ENCODE measurements at places on chromosomes 16 and 17.

GRCh38 chr16:25177831-25178688 is 38.7 kb upstream of the AQP8 start:
- DNase-seq, result no peak

DNA sequence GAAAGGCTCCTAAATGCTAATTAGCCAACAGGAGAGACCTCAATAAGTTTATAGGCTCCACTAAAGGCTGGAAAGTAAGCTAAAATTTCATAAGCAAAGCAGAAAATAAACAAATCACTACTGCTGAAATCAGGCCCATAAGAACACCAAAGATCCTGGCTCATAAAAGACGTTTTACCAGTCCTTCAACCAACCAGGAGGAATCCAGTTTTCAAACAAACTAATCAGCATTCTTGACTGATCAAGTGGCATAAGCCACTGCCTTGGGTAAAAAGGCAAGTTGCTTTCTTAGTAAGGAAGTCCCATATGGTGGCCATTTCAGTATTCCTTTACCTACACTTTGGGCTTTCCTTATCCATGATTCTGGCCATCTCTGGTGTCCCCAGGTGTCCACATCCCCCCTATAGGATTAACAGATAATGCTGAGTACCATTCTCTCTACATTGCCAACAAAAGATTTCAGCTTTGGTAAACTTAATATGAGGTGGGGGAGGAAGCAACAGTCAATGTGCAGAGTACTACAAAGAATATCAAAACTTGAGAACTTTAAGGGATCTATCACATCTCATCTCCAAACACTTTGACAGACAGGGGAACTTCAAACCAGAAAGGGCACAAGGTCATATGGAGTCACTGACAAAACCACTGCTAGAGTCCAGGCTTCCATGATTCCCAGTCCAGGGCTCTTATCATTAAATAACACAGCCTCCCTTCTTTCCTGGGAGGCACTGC is 1.3 kb downstream of the TOM1L2 start:
- DNase-seq, result no peak

DNA sequence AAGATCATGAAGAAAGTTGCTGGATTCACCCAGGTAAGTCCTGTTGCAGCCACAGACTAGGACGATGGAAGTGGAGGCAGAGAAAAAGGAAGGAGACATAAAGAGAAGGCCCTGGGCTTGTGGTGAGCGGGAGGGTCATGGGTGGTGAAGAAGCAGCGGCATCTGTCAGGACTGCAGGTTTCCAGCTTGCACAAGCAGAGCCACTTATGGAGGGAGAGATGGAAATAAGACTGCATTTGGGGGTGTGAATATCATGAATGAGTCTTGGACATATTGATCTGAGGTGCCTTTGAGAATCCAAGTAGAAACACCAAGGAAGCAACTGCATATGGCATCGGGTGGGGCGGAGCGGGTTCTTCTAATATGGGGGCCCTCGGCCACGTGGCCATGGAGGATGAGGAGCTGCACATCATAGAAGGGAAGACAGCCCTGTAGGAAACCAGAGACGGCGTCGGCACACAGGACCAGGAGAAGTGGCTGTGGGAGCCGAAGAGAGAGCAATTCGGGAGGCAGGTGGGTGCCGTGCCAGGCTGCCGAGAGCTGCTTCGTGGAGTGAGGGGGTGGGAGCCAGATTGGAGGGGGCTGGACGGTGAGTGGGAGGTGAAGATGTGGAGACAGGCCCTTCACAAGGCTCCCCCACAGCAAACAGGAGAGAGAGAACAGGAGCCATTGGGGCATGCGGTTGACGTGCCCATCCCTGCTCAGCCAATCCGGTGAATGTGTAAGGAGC is 243.5 kb downstream of the GSG1L start:
- DNase-seq, result no peak

DNA sequence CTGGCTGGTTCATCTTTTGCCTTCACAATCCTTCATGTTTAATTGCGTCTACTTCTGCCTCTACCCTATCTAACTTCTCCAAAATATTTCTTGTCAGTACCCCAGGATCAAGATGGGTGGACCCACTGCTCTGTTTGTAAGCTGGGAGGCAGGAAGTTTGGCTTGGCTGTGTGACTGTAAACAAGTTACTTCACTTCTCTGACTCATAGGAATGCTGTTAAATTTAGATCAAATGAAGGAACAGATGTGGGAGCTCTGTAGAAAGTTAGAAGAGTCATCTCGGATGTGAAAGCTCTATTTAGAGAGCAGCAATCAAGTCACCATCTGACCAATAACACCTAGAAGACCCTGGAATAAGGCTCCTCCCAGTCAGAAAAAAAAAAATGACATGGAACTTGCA is 55.2 kb upstream of the MRTFB start:
- DNase-seq, result no peak

DNA sequence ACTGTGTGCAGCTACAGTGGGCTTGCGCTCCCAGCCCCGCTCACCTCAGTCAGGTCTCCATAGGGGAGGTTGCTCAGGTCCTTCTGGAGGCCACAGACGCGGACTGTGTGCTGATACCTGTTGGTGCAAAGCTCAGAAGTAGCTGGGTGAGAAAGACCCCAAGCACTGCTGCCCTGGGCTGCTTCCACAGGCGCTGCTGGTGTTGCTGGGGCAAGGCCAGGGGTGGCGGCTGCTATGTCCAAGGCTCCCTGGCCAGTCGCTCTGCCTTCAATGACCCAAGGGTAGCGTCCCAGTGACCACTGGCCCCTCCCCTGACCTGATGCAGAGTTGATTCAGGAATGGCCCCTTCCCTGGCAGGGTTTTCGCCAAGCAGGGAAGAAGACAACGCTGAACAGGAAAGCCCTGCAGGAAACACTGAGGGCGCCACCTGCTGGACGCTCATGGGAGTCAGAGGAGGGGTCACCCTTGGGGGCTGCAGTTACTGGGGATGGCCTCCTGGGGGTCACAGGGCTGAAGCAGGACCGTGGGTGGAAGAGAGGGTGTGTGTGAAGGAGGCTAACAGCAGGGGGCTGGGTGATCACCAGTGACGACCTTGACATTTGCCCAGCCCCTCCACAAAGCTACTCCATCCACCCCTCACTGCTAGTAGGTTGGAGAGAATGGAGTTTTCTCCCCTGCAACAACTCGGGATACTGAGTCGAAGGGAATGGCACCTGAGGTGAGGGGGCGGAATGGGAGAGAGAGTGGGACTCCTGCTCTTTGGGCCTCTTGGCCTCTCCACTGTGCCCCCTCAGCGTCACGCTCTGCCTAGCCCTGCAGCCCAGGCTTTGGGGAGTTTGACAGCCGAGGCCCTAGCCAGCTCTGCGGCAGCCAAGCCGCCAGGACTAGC is 38.3 kb downstream of the ABCC12 start:
- DNase-seq, result no peak

GRCh38 chr16:57462978-57463362 is 491 bp downstream of the POLR2C start:
- no peak for DNase-seq

- DNase-seq, result no peak
Observed at GRCh38 chr16:49856672-49857330, 889 bp upstream of the ZNF423 start.

DNA sequence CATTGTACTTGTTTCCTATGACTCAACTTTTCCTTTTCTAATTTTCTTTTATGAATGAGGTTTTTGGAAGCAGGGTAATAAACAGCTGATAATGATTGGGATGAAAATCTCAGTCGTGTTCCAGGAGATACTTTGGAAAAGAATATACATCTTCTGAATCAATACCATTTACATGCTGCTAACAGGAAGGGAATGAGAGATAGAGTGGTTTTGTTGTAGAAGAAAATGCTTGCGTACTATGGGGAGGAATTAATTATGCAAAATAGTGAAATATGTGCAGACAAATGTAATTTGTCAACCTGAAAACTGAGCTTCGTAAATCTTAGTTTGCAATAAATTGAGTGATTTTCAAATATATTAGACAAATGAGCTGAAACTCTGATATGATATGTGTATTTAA is 24.0 kb upstream of the SHISA6 start:
- no peak for DNase-seq

DNA sequence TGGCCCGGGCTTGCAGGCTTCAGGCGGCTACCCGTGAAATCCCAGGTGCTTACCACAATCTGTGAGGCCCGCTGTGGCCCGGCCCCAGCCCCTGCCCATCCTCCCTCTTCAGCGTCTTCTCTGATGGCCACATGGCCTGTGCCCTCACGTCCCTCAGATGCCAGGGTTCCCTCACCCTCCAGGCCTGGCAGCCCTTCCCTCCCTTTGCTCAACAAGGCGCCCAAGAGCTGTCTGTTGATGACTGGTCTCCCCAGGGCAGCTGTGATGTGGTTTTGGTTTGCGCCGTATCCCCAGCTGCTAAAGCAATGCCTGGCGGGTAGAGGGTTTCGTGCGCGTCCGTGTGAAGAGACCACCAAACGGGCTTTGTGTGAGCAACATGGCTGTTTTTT is 35.1 kb downstream of the PMM2 start:
- no peak for DNase-seq

- no peak for DNase-seq
Observed at GRCh38 chr17:32549559-32549958, 62.8 kb downstream of the CDK5R1 start.

GRCh38 chr16:46573008-46573833 is 48.0 kb downstream of the SHCBP1 start:
- no peak for DNase-seq

DNA sequence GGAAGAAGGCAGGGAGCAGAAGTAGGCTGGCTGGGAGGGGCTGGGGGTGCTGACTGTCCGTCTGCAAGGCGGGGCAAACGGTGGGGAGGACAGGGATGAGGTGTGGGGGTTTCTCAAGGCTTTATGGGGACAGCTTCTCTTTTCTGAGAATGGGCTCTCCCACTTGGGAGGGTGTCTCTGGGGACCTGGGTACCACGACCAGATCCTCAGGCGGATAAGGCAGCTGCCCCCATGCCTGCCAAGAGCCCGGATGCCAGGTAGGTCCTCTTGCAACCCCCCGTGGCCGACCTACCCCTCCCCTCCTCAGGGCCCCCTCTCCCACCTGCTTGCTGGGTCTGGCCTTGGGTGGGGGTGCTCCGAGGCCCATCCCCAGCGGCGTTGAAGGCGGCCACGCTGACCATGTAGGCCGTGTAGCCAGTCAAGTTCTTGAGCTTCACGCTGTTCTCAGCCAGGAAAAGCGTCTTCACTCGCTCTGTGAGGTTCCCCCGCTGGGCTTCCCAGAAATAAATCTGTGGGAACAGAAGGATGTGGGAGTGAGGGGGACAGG is 56.4 kb upstream of the CDC42EP4 start:
- no peak for DNase-seq

GRCh38 chr16:78577630-78578029 is 478.2 kb downstream of the WWOX start:
- DNase-seq, result no peak

DNA sequence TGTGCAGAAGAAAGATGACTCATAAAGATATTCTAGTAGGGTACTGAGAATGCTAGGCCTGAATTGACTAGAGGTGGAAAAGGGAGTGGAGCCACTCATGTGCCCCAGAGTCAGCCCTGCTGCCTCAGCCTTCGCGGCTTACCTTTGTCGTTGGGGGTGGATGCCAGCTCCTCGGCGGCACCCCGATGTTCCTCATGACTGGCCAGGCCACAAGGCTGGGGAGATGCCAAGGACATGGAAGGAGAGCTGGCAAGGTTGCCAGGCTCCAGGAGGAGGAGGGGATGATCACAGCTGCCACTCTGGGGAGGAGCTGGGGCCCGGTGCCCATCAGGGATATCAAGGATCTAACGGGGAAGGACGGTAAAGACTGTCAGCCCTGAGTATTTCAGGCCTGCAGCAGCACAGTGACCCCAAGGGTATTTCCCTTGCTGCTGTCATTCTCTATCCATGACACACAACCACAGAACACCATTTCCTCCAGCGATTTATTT is 9.7 kb upstream of the SLC35B1 start:
- DNase-seq, result no peak

DNA sequence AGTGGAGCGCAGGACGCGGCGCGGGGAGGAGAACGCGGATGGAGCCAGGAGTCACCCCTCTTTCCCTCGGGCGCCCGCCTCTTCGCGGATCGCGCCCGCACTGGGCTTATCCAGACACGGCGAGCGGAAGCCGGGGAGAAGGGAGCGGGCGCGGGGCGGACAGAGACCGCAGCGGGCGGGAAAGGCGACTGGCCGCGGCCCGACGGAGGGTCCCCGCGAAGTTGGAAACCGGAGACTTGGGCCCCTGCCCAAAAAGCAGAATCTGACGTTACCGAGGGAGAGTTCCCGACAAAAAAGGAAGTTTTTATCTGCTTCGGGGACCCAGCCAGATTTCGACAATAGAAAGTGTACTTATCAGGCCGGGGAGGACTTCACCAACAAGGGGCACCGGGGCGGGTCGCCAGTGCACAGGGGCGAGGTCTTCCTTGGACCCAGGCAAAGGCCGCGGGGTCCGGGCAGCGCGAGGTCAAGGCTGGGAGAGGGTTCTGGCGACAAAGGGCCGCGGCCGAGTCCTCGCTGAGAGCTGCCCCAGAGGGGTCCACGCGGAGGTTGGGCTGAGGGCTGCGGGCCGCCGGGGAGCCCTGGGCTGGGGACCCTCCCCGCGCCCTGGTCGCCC is 519 bp downstream of the ST6GALNAC2 start:
- no peak for DNase-seq

GRCh38 chr17:42431758-42432161 is 8.7 kb upstream of the CAVIN1 start:
- no peak for DNase-seq
